ENCODE measurements at places on chromosomes 5 and 9.

- no peaks in the 10 kb centered on the region for H3K4me1 ChIP-seq
- DNase-seq = no peak
- peaks cover 7% of the 10 kb centered on the region for H3K27me3 ChIP-seq
- H3K27ac ChIP-seq = no peak overlapping the region
- no peaks in the 10 kb centered on the region for H3K36me3 ChIP-seq
Measured at GRCh38 chr9:98550206-98550820, 158.4 kb downstream of the GABBR2 start.

DNA sequence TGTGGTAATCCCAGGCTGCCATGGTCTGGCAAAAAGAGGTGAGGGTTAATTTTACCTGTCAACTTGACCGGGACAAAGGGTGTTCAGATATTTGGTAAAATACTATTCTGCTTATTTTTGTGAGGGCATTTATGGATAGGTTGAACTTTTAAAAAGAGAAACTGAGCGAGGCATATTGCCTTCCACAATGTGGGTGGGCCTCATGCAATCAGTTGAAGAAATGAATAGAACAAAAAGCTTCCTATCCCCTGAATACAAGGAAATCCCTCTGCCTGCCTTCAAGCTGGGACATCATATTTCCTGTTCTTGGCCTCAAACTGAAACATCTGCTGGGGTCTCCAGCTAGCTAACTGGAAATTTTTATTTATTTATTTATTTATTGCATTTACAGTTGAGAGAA is 734.7 kb downstream of the IRX1 start:
- no peak for DNase-seq
- peaks cover 6% of the 10 kb centered on the region for H3K27me3 ChIP-seq
- H3K4me1 ChIP-seq = no peaks in the 10 kb centered on the region
- no peak overlapping the region for H3K27ac ChIP-seq
- no peaks in the 10 kb centered on the region for H3K36me3 ChIP-seq

DNA sequence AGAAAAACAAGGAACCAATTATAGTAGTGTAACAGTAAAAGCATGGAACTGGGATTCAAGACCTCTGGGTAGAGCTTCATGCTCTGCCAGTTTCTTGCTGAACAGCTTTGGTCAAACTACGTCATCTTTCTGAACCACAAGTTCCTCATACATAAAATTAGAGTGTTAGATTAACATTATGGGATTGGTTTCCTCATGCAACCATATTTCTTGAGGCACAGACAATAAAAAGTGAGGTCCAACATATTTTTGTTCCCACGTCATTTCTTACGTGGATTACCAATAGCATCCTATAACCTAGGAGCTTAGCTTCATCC is 354.8 kb downstream of the TMEM232 start:
- no peaks in the 10 kb centered on the region for H3K36me3 ChIP-seq
- H3K27me3 ChIP-seq = peaks cover 2% of the 10 kb centered on the region
- H3K27ac ChIP-seq = no peak overlapping the region
- H3K4me1 ChIP-seq = peaks cover 25% of the 10 kb centered on the region
- DNase-seq = no peak

DNA sequence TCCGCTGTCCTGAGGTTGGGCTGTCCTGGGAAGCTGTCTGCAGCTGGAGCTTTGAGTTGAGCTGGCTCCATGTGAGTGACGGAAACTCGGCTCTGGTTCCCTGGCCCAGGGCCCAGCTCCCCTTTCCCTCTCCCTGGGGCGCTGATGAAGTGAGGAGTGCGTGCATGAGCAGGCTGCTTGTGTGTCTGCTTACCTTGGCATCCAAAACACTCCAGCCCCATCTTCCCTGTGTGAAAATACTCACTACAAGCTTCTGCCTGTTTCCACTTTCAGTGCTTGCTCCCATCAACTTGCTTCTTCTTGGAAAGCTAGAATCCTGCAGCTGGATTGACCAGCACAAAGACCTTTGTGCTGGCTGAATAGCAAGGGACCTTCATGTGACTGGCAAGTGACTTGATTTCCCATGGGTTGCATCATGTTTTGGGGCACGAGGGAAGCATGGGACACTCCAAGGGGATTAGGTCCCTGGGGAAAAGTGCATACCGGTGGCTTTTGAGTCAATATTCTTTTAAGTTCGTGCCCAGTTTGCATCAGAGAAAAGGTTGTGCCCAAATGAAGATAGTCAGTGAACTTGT is 198.1 kb downstream of the GADD45G start:
- H3K4me3 ChIP-seq = no peak overlapping the region
- no peak for DNase-seq
- H3K36me3 ChIP-seq = no peaks in the 10 kb centered on the region
- peaks cover 18% of the 10 kb centered on the region for H3K27me3 ChIP-seq
- H3K27ac ChIP-seq = no peak overlapping the region

- H3K36me3 ChIP-seq = no peaks in the 10 kb centered on the region
- H3K4me1 ChIP-seq = no peaks in the 10 kb centered on the region
- no peak overlapping the region for H3K27ac ChIP-seq
- H3K27me3 ChIP-seq = peaks cover 3% of the 10 kb centered on the region
- no peak for DNase-seq
- H3K4me3 ChIP-seq = no peak overlapping the region
Measured at GRCh38 chr5:95162231-95162992, 122.5 kb downstream of the MCTP1 start.

- no peaks in the 10 kb centered on the region for H3K4me1 ChIP-seq
- DNase-seq = no peak
- peaks cover 7% of the 10 kb centered on the region for H3K27me3 ChIP-seq
- H3K4me3 ChIP-seq = no peak overlapping the region
- H3K36me3 ChIP-seq = no peaks in the 10 kb centered on the region
Measured at GRCh38 chr5:63822614-63823013, 139.6 kb downstream of the HTR1A start.

DNA sequence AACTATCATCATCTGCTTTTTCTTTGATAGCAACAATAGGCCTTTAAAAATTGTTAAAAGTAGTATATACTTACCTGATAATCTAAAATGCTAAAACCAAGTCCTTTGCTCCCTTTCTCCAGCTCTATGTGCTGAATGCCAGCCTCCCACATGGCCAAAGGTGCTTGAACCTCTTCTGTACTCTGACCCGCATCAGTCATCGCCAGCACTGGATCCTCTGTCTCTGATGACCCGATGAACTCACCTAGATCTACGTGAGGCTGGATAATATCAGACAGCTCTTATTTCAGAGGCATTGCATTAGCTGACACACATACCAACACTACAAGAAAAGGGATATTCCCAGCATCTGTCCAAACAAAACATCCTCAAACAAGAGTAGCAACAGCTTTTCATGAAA is 89.5 kb downstream of the MPDZ start:
- no peak for DNase-seq
- H3K4me3 ChIP-seq = no peak overlapping the region
- H3K4me1 ChIP-seq = peaks cover 5% of the 10 kb centered on the region
- peaks cover 45% of the 10 kb centered on the region for H3K36me3 ChIP-seq
- H3K27ac ChIP-seq = peak overlapping the region; percentile 46

DNA sequence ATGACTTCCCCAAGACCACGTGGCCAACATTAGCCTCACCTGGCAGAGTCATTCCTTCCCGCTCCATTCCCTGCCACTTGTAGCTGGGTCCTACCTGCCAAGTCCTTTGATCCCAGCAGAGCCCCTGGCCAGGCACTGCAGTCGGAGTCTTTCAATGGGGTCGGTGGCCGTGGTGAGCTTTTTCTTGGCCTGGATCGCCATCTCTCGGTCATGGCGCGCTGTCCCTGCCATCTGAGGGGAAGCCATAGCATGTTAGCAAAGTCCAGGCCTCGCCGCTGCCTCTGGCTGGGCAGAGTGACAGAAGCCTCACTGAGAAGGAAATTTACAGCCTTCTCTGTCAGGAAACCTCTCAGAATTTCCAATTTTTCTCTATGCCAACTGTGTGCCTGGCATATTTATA is 17.5 kb downstream of the CAPSL start:
- H3K27me3 ChIP-seq = peaks cover 53% of the 10 kb centered on the region
- no peak overlapping the region for H3K27ac ChIP-seq

GRCh38 chr5:35303152-35303551 is 72.9 kb upstream of the PRLR start:
- H3K4me1 ChIP-seq = peaks cover 9% of the 10 kb centered on the region
- no peaks in the 10 kb centered on the region for H3K36me3 ChIP-seq
- DNase-seq = no peak
- H3K27me3 ChIP-seq = no peaks in the 10 kb centered on the region

DNA sequence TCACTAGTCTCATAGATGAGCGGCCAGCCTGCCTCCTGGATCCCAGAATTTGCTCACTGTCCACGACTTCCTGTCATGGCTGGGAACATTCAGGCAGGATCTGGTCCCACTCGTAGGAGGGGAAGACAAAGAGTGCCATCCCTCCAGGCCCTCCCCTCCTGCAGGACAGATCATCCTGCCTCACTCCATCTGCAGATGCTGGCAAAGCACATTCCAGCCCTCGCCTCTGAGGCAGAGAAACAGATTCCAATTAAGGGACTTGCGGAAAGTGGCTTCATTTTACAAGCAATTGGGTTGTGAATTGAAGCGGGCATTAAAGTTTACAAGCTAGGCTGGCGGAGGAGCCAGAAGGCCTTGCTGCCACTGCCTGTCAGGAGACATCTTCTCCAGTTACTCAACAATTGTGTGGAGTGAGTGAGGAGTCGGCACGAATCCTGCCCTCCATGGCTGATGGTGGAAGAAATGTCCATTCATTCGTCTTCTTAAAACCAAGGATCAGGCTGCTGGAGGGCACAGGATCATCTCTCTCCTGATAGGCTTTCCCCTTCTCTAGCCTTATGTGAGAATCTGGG is 41.8 kb upstream of the KCNMB1 start:
- peaks cover 32% of the 10 kb centered on the region for H3K27me3 ChIP-seq
- no peak for DNase-seq
- no peak overlapping the region for H3K4me3 ChIP-seq
- H3K4me1 ChIP-seq = peaks cover 30% of the 10 kb centered on the region
- H3K27ac ChIP-seq = no peak overlapping the region

GRCh38 chr5:15787681-15788080 is 287.7 kb downstream of the FBXL7 start:
- no peaks in the 10 kb centered on the region for H3K27me3 ChIP-seq
- no peaks in the 10 kb centered on the region for H3K4me1 ChIP-seq
- no peak overlapping the region for H3K27ac ChIP-seq
- no peak for DNase-seq
- no peak overlapping the region for H3K4me3 ChIP-seq

DNA sequence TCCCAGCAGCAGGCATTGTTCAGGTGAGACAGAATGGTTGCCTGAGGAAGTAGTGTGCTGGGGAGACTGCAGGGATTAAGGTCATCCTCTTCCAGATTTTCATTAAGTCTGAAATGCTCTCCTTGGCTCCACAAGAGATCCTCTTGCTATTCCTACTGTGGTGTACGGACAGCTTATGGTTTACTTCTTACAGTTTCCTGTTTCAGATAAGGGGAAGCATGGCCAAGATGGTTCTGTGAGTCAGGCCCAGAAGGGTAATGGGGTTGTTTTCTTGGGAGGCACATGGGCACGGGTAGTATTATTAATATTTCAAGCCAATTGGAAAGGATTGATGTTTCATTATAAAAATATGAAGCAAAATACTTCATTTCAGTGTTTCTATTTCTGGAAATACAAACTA is 42.9 kb downstream of the GLRX start:
- H3K4me3 ChIP-seq = no peak overlapping the region
- peak overlapping the region; percentile 86 for H3K27ac ChIP-seq
- H3K27me3 ChIP-seq = peaks cover 3% of the 10 kb centered on the region
- peaks cover 8% of the 10 kb centered on the region for H3K4me1 ChIP-seq
- H3K36me3 ChIP-seq = peaks cover 38% of the 10 kb centered on the region
- no peak for DNase-seq

- no peak for DNase-seq
- H3K36me3 ChIP-seq = peaks cover 37% of the 10 kb centered on the region
- H3K4me1 ChIP-seq = peaks cover 82% of the 10 kb centered on the region
- H3K4me3 ChIP-seq = no peak overlapping the region
Measured at GRCh38 chr5:116506488-116506887, 68.1 kb downstream of the SEMA6A start.

DNA sequence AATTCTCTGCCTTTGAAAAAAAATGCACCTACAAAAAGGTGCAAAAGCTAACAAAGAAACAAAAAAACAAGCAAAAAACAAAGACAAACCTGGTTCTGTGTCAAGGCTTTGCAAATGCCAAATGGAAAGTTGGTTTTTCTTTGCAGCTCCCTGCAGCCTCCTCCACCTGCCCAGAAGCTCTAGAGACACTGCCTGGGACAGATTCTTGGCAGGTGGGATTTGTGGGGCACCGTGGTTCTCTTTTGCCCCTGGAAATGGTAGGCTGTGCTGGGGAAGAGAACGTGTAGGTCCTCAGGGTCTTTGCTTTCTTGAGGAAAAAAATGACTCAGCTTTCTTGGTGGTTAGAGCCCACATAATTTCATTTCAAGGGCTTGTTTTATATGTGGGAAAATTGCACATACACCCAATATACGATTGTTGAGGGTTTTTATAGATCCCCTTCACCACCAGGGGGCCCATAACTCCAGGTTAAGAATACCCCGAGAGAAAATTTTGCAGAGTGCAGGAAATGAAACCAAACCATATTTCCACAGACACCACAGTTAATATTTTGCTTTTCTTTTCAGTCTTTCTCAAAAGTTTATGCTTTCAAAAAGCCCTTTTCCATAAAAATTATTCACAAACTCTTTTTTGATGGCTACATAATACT is 58.7 kb downstream of the NXNL2 start:
- peaks cover 39% of the 10 kb centered on the region for H3K4me1 ChIP-seq
- H3K27ac ChIP-seq = no peak overlapping the region
- H3K4me3 ChIP-seq = no peak overlapping the region
- H3K36me3 ChIP-seq = peaks cover 4% of the 10 kb centered on the region

Data from nephron progenitor cell (in vitro differentiated cells).